ENCODE measurements at places on chromosomes 4 and X. TPM values are rescaled to one million over a fixed set of nuclear protein-coding genes. Genes with fewer than 3 reads are reported as not detected.

The FRG2 gene
- not detected for total RNA-seq

The MAGEA3 gene
- total RNA-seq: not detected

The ARHGAP6 gene
- 24.9 TPM for total RNA-seq

The KLHL34 gene
- total RNA-seq: not detected

The CSAG2 gene
- total RNA-seq: not detected

The SRPK3 gene
- 1.2 TPM for total RNA-seq

The GPR82 gene
- total RNA-seq: 1.4 TPM

The RFC1 gene
- total RNA-seq: 42.3 TPM

The SLC6A14 gene
- not detected for total RNA-seq

The SLC10A7 gene
- 18.1 TPM for total RNA-seq

The FRMD7 gene
- 0.17 TPM for total RNA-seq

The GAB3 gene
- 18.9 TPM for total RNA-seq

The SSX2B gene
- not detected for total RNA-seq

The MID2 gene
- total RNA-seq: 37.7 TPM

The ATOH1 gene
- not detected for total RNA-seq

The ARMCX5 gene
- 7.5 TPM for total RNA-seq

The GAGE1 gene
- not detected for total RNA-seq

The FAM241A gene
- 7.8 TPM for total RNA-seq

The MAGEA12 gene
- not detected for total RNA-seq

The SPANXC gene
- total RNA-seq: not detected

The SYTL5 gene
- 0.51 TPM for total RNA-seq

The SLC7A11 gene
- total RNA-seq: 0.85 TPM

The UNC5C gene
- 0.57 TPM for total RNA-seq

The CLDN34 gene
- not detected for total RNA-seq

The TEC gene
- 1.9 TPM for total RNA-seq

The ETFDH gene
- 72.7 TPM for total RNA-seq

The F9 gene
- total RNA-seq: not detected

The NMU gene
- not detected for total RNA-seq

The HSFX2 gene
- total RNA-seq: 0.65 TPM
